ENCODE measurements at places on chromosomes 7 and 10.

DNA sequence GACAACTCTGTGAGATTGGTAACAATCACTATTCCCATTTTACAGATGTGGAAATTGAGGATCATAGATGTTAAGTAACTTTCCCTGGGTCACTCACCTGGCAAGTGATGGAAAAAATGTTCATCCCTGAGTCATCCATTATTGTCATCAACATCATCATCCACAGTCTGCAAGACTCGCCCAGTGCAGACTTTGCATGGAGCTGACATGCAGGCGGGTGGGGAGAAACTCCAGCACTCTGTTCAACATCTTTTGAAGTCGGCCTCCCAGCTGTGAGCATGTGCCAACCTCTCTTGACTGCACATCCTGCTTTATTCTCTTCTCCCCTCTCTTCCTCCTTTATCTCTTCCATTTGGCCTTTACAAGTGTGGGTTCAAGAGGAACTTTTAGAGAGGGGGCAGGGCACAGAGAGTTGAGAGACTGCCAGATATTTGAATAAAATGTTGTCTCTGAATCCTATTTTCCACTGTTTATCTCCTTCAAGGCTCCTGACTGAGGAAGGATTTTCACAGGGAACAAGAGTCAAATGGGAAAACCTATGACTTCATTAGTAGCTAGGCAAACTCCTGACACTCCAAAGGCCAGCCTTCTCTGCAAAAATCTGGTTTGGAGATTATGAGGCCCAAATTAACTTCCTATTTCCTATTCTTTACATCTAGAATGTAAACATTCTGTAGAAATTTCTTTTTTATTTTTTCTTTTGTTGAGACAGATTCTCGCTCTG, 283.7 kb upstream of the PODXL start:
- DNase-seq, result no peak

DNA sequence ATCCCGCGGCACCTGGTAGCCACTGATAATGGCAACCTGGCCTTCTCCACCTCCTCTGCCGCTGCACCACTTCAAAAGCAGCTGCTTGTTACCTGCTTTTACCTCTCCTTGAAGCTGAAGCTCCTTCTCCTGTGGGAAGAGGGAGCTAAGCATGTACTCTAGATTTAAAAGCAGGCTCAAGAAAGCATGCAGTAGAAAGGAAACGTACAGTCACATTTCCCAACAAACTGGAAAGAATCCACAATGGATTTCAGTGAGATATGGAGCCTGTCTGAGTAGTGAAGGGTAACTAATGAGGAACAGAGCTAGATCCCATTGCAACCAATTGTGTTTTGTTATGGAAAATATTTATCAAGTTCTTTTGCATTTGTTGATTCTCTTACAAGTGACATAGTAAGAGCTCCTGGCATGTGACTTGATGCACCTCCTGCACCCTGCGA, 457.4 kb upstream of the GALNT17 start:
- no peak for DNase-seq

GRCh38 chr10:51696251-51696650, 3.1 kb downstream of the CSTF2T start:
- DNase-seq, result no peak

GRCh38 chr7:135645296-135645904, 16.9 kb upstream of the STMP1 start:
- peak; percentile 56 for DNase-seq

- DNase-seq, result no peak
Observed at GRCh38 chr10:59587756-59588140, 121.9 kb downstream of the SLC16A9 start.

DNA sequence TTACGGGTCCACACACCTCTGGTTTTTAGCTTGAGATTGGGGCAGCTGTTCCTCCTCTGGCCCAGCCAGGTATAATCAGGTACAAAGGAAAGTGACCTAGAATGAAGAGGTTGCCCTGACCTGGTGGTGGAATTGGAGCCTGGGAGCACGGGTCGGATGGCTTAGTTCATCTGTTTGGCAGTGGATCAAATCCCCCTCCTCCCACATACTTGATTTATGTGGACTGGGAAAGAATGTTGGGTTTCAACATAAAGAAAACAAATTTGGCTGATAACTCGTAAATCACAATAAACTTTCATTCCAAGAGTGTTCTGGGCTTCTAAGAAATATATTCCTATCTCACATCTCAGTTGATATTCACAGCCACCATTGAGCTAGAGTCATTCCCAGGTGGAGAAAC, 186.8 kb downstream of the CUX1 start:
- no peak for DNase-seq

DNA sequence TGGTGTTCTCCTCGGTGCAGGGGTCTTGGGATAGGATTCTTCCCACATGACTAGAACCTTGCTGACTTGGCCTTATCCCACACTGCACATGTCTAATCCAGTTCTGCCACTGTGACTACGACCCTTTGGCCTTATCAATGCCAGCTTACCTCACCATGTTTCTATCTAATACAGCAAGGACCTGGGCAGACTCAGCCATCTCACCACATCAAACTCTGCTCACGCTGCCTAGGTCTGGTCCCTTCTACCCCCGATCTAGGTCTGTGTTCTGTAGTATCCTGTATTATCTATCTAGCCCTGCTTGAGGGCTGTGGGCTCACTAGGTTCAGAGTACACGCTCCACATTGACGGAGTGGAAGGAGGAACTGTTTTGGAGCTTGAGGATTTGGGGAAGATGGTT, 282.4 kb downstream of the HPSE2 start:
- DNase-seq, result no peak

- no peak for DNase-seq
Observed at GRCh38 chr10:79056361-79056735, 12.4 kb upstream of the ZMIZ1 start.

GRCh38 chr7:80183900-80184685, 49.5 kb downstream of the GNAI1 start:
- no peak for DNase-seq

DNA sequence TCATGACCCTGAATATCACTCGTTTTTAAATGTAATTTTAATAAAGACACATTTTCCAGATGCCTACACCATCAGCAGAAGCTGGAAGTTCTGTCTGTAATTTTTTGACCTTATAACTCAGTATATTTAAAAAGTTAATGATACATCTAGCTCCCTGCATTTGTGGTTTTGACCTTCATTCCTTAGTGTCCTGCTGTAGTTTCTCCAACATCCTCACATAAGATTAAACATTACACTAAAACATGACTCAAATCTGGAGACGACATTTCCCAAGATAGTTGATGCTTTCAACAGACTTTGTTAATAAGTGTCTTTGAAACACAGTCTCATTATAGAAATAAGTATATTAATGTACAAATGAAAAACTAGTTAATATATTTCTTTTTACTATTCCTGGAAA, 363.1 kb downstream of the POM121L12 start:
- no peak for DNase-seq

GRCh38 chr7:90771281-90771680, 175.2 kb downstream of the CDK14 start:
- DNase-seq, result peak; percentile 11

- no peak for DNase-seq
Observed at GRCh38 chr7:46115410-46115809, 194.3 kb upstream of the IGFBP3 start.

Measured in AG20443 (cell line).